GM12891 (cell line): ENCODE measurements at places on chromosomes 3 and 15.

DNA sequence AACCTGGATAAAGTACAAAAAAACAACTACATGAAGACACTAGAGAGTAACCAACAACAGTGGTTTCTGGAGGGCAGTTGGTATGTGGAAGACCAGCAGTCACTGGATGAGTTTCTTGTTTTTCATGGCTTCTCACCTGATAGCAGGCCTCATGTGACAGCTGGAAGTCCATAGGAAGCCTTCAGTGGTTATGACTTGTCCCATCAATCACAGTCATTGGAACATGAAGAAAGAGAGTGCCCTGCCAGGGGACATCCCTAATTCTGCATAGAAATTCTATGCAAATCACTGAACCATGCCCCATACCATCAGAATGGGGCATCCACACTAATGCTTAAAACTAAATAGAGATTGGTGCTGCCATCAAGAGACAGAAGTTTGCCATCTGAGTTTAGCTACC, 81.6 kb downstream of the AKAP13 start:
- DNase-seq = no peak

- DNase-seq = no peak
Measured at GRCh38 chr15:101536166-101536874, 46.8 kb upstream of the PCSK6 start.

DNA sequence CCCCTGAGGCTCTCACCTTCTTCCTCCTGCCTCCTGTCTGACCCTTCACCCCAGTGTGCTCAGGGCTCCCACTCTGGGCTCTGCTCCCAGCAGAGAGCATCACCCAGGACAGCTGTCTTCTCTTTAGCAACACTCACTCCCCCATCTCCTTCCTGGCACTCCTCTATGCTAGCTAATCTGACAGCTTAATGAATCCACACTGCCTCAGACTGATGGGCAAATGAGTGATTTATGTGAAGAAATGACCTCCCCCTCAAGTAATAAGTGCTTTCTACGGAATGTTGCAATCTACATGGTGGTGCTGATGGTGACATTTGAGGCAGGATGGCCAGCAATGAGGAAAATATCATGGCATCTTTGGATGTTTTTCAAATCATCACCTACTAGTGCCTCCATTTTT, 83.6 kb downstream of the LSM3 start:
- DNase-seq = no peak

DNA sequence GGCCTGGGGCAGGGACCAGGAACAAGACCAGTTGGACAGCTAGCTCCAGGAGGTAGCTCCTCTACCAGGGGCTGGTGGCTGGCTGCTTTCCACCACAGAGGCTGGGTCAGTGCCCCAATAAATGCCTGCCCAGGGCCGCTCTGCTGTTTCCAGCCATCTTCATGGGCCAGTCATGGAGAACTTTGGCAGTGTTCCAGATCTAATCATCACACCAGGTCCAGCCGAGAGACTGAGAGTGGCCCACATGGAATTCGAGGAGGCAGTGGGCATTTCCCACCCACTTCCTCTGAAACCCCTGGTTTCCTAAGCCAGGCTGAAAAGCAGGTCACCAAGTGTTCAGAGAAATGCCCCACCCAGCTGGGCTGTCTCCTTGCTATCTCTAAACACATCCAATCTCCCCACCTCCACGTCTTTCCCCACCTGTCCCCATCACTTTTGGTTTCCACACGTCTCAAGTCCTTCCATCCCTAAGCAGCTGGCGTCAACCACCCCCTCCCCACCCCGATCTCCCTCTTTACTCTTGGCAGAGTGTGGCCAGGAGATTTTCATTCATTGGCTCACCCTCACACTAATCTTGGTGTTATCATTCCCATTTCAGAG, 190.0 kb upstream of the LINGO1 start:
- no peak for DNase-seq

DNA sequence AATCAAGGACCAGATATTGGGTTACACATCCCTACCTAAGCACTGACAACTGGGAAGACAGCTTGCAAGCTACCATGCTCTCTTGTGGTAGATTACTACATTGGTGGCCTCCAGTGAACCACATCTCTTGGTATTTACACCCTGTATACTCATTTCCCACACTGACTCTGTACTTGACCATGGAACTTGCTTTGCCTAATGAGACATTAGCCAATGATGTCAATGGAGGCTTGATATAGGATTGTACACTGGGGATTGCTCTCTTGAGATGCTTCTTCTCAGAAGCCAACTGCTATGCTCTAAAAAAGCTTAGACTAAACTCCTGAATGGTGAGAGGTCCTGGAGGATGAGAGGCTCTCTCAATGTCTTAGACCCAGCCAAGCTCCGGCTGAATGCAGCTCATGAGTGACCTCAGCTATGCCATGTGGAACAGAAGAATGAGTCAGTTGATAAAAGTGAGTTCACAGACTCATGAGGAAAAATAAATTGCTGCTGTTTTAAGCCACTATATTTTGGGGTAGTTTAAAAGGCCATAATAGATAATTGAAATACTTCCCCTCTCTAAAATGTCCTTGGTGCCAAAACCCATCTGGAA, 61.5 kb upstream of the GALNT15 start:
- DNase-seq = no peak

DNA sequence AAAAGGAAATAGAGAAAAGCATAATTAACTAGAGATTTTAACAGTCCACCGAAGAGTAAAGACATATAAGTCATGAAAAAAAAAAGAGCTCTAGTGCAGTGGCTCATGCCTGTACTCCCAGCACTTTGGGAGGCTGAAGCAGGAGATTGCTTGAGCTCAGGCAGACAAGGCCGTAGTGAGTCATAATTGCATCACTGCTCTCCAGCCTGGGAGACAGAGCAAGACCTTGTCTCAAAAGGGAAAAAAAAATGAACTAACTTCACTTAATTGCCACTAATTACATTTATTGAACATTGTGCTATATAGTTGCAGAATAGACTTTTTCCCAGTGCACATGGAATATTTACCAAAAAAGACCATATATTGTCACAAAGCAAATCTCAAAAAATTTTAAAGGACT, 221.8 kb downstream of the CBLB start:
- no peak for DNase-seq

- no peak for DNase-seq
Measured at GRCh38 chr3:81502236-81502635, 259.2 kb downstream of the GBE1 start.

DNA sequence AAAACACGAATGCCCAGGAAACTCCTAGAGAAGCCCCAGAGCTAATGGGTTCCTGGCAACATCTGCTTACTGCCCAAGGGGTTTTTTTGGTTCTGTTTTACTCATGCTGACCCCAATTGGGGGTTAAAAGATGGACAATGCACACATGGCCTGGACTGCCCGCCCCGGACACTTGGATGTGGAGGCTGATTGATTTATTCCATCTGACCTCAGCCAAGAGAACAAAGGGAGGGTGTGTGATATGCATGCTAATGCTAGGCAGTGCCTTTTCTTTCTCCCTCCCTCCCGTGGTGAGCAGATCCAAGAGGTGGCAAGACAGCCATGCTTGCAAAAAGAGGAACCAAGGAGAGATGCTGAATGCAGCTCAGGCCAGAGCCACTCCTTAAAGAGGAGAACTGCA, 3.3 kb upstream of the LRTM1 start:
- DNase-seq = no peak

- no peak for DNase-seq
Measured at GRCh38 chr3:38545550-38545949, 49.4 kb downstream of the EXOG start.

GRCh38 chr15:75023872-75024636, 664 bp downstream of the PPCDC start:
- DNase-seq = no peak

- DNase-seq = no peak
Measured at GRCh38 chr15:25739687-25740121, 123.4 kb downstream of the ATP10A start.

- DNase-seq = no peak
Measured at GRCh38 chr3:37219266-37219665, 44.9 kb upstream of the LRRFIP2 start.

DNA sequence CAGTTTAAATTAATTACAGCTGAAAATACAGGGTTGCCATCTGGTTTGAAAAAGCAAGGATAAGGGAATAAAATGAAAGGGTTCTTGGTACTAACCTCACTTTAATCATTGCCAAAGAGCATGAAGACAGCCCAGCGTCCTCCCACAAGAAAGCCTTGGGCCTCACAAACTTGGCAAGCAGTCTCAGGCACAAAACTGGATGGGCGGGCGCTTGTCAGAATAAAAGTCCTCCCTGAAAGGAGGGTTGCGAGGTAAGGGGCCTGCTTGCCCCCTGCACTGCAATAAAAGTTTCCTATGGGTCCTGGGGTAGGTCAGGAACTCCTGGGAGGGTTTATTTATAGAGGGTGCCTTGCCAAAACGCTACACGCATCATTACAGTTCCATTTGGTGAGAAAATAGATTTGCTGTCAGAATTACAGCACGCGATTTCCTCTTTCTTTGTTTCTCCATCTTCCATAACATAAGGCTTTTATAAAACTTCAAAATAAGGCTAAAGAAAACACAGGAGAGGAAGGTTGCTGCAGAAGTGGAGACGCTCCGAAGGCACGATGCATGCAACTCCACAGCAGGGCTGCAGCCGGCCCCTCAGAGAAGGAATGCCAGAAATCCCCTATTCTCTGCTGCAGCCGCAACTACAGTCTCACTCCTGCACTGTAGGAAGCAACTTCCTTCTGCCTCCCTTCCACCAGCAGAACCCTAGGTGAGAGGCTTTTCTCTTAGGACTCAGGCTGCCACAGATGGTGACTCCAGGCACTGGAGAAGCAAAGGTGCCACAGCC, 61.3 kb downstream of the VGLL4 start:
- DNase-seq = no peak

DNA sequence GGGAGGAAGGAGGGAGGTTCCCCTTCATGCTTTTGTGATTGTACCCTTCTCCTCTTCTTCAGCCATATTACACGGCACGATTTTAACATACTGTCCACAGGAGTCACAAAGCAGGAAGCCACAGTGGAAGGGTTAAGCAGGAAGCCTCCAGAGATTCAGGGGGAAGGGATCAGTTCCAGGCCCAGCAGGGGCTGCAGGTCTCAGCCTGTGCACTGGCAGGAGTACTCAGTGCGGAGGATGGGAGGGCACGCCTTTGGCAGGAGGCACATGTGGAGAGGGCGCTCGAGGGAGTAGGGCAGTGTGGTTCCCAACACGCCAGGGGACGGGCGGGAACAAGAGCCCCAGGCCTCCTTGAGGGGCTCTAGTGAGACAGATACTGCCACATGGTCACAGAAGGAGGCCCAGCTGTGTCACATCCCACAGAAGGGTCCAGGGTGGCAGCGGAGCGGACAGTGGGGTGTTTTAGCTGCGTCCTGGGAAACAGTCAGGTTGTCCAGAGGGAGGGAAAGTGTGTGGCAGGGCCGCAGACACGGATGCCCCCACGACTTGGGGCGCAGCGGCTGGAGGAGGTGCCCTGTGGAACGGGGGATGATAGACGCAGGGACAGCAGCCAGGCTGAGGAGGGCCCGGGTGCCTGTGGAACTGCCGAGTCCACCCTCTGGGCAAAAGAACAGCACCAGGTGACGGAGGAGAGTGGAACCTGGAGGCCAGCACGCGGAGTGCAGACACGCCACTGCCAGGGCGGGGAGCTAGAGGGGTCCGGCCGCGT, 77.5 kb downstream of the CHSY1 start:
- no peak for DNase-seq

GRCh38 chr15:64997745-64998375, 8.1 kb upstream of the SPG21 start:
- no peak for DNase-seq

- DNase-seq = no peak
Measured at GRCh38 chr3:31350307-31350706, 182.4 kb upstream of the STT3B start.

DNA sequence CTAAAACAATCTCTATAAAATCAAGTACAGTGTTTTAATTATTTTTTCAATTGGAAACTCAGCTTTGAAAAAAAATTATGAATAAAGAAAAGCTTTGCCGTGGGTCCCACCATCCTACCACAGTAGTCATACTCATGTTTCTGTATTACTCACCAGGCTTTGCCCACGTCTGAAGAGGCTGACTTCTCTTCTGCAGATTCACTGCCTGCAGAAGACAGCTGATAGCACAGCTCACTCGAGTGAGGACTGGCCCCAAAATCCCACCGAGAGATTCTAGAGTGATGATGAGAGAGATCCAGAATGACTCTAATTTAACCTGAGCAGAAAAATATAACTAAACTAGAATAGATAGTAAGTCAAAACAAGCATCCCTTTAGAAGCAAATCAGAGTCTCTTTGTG, 11.9 kb downstream of the C2CD4B start:
- DNase-seq = no peak

GRCh38 chr3:117499189-117499870, 789.8 kb downstream of the TUSC7 start:
- no peak for DNase-seq

DNA sequence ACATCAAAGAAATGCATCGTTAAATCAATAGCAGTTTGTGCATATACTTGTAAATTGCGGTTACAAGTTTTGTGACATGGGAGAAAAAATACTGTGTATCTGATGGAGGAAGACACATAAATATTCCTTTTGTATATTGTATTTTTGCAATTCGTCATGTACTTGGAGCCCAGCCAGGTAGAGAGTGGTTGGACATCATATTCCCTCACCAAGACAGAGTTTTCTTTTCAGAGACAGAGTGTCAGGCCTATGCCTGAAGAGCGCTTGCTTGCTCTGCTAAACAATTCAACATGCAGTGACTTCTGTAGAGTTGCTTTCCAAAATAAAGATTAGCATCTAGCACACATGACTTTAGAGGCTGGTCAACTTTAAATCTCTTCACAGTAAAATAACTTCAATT, 24.8 kb upstream of the MEIS2 start:
- no peak for DNase-seq

GRCh38 chr3:135304378-135304777, 509.3 kb downstream of the EPHB1 start:
- DNase-seq = no peak

- no peak for DNase-seq
Measured at GRCh38 chr3:9026320-9027045, 63.2 kb upstream of the RAD18 start.

GRCh38 chr3:171347301-171348039, 112.7 kb downstream of the TNIK start:
- DNase-seq = no peak

- no peak for DNase-seq
Measured at GRCh38 chr3:150312018-150312657, 96.0 kb upstream of the TSC22D2 start.
